ENCODE measurements at places on chromosomes 6 and 20.
A peak's percentile ranks its signal among the peaks of the same experiment; 100 is the strongest.

DNA sequence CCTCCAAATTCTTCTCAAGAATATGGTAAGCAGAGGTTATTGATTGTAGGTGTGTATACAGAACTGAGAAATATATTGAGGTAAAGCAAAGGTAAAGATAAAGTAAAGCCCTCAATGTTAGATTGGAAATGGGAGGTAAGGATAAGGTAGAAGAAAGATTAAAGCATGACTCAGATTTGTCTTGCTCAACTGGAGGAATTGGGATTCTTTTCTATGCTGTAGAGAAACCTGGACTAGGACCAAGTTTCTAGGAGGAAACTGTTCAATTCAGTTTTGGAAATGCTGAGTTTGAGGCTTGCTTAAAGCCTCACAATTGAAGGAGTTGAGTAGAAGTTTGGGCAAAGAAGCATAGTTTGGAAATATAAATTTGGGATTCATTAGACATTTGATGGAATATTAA, 634.0 kb upstream of the PTCHD4 start:
- no peak for DNase-seq

- no peak for DNase-seq
Observed at GRCh38 chr20:52539891-52540290, 348.3 kb upstream of the ZFP64 start.

GRCh38 chr6:23016696-23017095, 447.3 kb downstream of the HDGFL1 start:
- no peak for DNase-seq

- DNase-seq: no peak
Observed at GRCh38 chr6:140684776-140685550, 1310.5 kb upstream of the CITED2 start.

DNA sequence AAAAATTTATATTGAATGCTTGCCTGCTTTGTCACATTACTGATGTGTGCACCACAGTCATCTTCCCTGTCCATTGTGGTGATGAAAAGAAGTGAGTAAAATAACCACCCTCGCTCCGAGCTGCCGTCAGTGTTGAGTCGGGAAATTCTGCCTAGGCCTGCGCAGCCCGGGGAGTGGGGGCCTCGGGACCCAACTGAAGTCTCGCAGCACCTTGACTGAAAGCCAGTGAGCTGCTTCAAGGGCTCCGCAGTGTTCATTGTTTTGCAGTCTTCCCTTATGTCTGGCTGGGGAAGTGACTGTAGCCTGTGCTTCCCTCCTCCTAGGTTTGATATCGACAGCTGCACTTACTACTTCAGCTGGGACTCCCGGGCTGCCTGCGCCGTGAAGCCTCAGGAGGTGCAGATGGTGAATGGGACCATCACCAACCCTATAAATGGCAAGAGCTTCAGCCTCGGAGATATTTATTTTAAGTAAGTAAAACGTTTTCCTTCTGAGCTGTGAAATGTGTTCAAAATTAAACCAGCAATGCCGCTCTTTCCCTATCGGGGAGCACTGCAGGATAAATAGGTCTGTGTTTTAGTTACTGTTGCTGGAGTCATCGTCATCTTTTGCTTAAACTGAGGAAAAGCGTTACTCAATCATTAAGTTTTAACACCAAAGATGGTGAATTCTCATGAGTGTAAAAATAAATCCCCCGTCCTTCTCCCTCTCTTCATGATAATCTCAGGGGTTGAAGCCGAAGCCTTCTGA, 32.7 kb upstream of the SLC22A1 start:
- DNase-seq: no peak

DNA sequence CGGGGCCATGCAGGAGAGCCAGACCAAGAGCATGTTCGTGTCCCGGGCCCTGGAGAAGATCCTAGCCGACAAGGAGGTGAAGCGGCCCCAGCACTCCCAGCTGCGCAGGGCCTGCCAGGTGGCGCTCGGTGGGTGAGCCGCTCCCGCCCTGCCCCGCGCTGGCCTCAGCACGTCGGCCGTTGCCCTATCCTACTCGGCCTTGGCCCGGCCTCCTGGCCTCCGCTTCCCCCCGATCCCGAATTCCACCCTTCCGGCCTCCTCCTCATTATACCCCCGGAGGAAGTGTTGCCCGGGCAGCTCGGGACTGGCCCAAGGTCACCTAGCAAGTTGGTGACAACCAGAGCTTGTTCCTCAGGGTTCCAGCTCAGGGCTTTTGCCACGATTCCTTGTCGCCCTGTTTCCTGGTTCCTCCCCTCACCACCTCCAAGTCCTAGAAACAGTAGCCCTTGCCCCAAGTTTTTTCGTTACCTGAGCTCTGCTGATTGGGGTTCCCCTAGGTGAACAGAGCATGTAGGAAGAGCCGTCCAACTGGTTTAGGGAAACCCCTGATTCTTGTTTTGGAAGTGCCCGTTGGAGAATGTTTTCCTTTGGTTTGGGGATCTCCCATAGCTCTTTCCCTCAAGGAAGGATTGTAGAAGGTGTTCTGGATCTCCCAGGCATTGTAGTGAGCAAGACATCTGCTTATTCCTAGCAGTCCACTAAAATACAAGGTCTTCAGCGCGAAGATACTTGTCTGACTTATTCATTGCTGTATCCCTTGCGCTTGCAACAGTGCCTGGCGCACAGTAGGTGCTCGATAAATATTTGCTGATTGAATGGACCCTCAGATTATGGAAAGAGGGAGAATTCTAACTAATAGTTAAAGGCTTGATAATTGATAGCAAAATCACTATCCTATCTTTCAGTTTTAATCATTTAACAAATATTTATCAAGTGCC, 641 bp downstream of the ARFGEF2 start:
- no peak for DNase-seq

GRCh38 chr6:143745166-143746133, 67.7 kb downstream of the PHACTR2 start:
- DNase-seq: peak; percentile 51

GRCh38 chr6:113317442-113317841, 539.7 kb upstream of the MARCKS start:
- no peak for DNase-seq

DNA sequence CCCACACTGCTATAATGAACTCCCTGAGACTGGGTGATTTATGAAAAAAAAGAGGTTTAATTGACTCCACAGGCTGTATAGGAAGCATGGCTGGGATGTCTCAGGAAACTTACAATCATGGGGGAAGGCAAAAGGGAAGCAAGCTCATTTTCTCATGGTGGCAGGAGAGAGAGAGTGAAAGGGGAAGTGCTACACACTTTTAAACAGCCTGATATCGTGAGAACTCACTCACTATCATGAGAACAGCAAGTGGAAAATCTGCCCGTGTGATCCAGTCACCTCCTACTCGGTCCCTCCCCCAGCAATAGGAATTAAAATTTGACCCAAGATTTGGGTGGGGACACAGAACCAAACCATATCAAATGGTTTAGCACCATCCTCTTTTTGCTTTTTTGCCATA, 116.6 kb upstream of the CEP162 start:
- no peak for DNase-seq

- DNase-seq: no peak
Observed at GRCh38 chr6:102520966-102521365, 1127.5 kb downstream of the GRIK2 start.

- DNase-seq: no peak
Observed at GRCh38 chr6:84836366-84836765, 72.0 kb upstream of the TBX18 start.

- peak; percentile 1 for DNase-seq
Observed at GRCh38 chr6:16043171-16044135, 85.4 kb upstream of the MYLIP start.

GRCh38 chr6:23523771-23524170, 602.2 kb upstream of the NRSN1 start:
- DNase-seq: no peak

- no peak for DNase-seq
Observed at GRCh38 chr20:44467289-44467883, 8.3 kb upstream of the TTPAL start.

GRCh38 chr20:37347891-37348791, 2.2 kb downstream of the SRC start:
- no peak for DNase-seq

DNA sequence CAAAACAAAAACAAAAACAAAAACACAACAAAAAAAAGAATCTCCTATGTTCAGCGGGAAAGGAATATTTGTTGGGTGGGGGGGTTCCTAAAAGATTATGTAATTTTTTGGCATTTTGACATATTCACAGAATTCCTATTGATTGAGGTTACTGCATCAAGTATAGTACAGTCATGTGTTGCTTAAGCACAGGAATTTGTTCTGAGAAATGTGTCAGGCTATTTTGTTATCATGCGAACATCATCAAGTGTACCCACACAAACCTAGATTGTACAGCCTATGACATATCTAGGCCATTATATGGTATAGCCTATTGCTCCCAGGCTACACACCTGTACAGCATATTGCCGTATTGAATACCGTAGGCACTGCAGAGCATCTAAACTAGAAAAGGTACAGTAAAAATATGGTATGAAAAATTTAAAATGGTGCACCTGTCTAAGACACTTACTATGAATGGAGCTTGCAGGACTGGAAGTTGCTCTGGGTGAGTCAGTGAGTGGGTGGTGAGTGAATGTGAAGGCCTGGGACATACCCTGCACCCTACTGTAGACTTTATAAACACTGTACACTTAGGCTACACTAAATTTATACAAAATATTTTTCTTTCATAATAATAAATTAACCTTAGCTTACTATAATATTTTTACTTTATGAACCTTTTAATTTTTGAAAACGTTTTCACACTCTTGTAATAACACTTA, 110.6 kb downstream of the CDKAL1 start:
- DNase-seq: no peak

DNA sequence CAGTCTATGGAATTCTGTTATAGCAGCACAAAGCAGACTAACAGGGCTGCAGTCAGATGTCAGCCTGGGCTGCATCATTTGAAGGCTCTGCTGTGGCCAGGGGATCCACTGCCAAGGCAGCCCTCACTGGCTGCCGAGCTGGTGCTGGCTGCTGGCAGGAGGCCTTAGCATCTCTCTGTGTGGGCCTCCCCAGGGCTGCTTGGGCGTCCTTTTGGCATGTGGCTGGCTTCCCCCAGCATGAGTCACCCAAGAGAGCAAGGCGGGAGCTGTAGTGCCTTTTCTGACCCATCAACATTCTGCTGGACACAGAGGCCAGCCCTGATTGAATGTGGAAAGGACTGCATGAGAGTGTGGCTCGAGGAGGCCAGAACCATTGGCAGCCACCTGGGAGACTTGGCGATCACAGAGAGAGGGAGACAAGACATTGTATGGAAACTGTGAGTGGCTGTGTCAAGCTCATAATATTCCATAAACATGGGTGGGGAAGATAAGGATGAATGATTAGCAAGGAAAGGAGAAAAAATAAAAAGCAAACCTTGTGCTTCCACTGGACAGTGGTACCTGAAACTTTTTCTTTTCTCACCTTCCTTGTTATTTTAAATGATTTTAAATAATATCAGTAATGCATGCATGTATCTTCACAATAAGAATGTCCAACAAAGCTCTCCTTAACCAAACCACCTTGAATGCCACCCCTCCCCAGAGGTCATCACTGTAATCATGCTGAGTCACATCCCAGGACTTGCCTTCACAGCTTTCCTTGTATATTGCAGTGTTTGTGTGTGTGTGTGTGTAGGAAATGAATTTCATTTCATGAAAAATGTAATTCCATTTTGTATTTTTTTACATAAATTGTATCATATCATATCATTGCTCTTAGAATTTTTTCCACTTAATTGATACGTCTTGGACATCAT, 55.0 kb upstream of the VSX1 start:
- peak; percentile 72 for DNase-seq

DNA sequence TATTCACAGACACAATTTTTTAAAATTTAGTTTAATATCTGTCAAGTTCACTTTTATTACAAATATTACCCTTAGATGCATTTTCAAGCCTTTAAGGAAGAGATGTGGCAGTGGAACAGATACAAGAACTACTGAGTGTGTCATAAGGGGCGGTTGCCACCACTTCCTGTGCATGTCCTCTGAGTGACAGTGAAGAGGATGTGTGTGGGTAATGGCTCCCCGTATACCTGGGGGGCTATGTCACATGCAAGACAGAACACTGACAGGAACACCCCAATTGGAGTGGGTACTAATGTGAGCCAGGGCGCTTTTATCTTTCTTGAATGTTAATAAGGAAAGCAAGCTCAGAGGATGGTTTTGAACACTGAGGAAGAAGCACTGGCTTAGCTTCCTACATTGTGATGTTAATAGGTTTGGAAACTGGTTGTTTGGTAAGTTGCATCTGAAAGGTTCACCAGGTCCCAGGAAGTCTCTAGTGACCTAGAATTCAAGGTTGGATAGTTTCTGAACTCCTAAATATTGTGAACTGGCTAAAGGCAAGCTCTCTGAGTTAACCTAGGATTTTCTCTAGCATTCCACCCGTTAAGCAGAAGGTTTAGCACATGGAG, 83.4 kb upstream of the ASF1A start:
- no peak for DNase-seq

- DNase-seq: no peak
Observed at GRCh38 chr20:45938727-45939438, 4.4 kb downstream of the PCIF1 start.

- no peak for DNase-seq
Observed at GRCh38 chr20:13799040-13799439, 14.2 kb downstream of the NDUFAF5 start.

- DNase-seq: no peak
Observed at GRCh38 chr20:41304424-41305079, 13.0 kb downstream of the ZHX3 start.

- DNase-seq: no peak
Observed at GRCh38 chr20:46195264-46196036, 77.3 kb downstream of the CD40 start.

DNA sequence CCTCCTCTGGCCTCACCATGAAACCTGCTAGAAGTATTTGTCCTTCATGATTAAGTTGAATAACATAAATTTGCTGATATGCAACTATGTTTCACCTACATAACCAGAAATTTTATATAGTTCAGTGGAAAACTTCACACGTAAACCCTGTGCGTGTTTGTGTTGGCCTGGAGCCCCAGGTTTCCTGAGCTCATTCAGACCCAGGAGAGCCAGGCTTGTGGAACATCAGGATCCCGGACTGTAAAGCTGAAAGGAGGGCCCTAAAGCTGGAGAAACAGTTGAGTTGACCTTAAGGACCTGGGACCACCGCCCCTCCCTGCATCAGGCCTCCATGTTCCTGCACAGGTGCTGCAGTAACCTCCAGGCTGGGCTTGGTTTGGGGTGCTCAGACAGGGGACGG, 3.1 kb upstream of the SPATS1 start:
- DNase-seq: no peak

- peak; percentile 8 for DNase-seq
Observed at GRCh38 chr20:49768204-49769047, 44.2 kb upstream of the SLC9A8 start.

DNA sequence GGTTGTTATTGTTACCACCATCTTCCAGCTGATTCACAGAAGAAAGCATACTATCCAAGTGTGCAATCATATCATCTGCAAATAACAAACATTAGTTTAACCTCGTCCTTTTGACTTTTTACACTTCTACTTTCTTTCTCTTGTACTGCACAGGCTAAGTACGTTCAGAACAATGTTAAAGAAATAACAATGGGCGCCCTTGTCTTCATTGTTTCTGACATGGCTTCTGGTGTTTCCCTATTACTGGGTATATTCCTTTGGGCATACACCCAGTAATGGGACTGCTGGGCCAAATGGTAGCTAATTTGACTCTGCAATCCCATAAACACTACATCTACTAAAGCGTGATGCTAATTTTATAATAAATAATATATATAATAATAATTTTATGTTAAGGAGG, 146.7 kb downstream of the GJA10 start:
- peak; percentile 52 for DNase-seq

All from midbrain (tissue), 1 donor.